ENCODE measurements at places on chromosomes 16 and 17.

GRCh38 chr16:19505600-19506303 is 16.1 kb downstream of the GDE1 start:
- DNase-seq, result no peak

DNA sequence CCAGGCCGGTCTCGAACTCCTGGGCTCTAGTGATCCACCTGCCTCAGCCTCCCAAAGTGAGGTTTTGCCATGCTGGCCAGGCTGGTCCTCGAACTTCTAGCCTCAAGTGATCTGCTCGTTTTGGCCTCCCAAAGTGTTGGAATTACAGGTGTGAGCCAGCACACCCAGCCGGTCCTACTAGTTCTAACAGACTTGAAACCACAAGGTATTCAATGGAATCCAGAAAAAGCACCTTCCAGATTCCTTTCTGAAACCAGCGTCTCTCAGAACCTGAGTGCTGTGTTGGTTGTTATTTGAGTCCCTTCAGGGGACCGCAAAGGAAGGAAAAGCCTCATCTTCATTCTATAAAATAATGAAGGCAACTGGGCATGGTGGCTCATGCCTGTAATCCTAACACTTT is 4.1 kb downstream of the KRABD2 start:
- DNase-seq, result no peak

- no peak for DNase-seq
Measured at GRCh38 chr16:26019381-26020242, 327.9 kb downstream of the HS3ST4 start.

DNA sequence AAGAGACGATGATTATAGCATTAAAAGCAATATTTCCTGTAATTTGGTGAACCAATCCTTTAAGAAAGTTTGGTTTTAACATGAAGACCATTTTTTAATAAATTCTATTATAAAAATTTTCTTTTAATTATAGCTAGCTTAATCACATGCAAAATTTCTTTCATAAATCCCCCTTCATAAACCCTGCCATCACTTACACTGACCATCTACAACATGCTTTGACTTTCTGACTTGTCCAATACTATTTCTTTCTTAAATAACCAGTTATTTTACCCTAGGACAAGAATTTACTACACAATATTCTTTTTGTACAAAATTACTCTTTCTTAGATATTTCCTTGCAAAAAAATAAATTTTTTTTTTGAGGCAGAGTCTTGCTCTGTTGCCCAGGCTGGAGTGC is 1334.8 kb downstream of the CDH11 start:
- peak; percentile 2 for DNase-seq

GRCh38 chr17:61431594-61432311 is 20.5 kb upstream of the TBX4 start:
- no peak for DNase-seq

DNA sequence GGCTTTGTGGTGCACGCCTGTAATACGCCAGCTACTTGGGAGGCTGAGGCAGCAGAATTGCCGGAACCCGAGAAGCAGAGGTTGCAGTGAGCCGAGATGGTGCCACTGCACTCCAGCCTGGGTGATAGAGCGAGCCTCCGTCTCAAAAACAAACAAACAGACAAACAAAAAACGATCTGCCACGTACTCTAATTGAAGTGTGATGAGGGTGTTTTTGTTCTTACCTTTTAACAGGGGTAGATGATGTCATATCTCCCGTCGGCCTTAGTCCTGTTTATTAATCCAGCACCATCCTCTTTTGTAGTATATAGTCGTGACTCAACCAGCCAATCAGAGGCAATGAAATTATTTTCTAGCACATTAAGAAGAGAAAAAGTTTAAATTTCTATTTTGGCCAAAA is 58.5 kb downstream of the IQCK start:
- DNase-seq, result peak; percentile 16

- no peak for DNase-seq
Measured at GRCh38 chr16:7746941-7747340, 414.3 kb downstream of the RBFOX1 start.

DNA sequence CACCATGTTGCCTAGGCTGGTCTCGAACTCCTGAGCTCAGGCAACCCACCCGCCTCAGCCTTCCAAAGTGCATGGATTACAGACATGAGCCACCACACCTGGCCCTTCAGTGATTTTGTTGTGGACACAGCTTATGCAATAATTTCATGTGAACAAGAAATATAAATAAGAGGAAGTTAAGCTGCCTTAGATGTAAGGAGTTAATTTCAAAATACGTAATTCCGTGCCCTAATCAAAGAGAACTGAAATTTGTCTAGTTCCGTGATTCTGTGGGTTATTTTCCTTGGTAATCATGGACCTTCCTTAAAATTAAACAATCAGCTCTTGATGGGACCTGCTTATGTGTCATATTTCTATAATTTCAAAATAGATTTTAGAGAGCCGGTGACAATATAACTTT is 11.9 kb downstream of the TVP23A start:
- DNase-seq, result no peak

GRCh38 chr16:89583197-89583894 is 7.8 kb downstream of the CPNE7 start:
- DNase-seq, result no peak

DNA sequence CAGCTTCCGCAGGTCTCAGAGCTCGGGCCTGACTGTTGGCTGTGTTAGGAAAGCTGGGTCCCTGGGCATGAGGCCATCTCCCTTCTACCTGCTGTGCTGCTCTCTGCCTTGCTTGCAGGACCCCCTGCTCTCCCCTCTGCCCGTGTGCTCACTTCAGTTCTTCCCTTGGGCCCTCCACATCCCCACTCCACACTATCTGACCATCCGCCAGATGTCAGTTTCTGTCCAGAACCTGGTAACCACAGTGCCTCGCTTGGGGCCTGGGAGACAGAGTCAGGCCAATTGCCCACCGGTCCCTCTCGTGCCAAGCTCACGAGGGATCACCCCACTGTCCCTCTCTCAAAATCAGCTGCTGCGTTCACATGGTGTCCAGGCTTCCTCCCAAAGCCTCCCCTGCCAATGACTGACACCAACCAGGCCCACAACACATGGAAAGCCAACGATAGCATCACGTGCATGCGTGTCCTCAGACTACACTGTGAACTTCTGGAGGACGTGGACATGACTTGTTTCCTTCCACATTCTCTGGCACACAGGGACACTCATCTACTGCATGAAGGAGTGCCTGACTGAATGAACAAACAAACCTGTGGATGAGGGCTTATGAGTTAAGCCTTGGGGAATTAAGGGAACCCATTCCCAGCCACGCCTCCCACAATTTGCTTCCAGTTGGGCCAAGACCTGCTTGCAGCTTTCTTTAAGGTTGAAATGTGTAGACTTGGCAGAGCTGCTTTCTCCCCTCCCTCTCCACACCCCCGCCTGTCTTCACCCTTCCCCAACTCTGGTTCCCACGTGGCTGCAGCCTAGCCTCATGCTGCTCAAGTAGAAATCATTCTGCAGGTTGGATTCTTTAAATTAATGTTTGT is 72.5 kb upstream of the ZNF423 start:
- DNase-seq, result no peak

GRCh38 chr17:61587807-61588660 is 3.0 kb downstream of the NACA2 start:
- DNase-seq, result peak; percentile 80

DNA sequence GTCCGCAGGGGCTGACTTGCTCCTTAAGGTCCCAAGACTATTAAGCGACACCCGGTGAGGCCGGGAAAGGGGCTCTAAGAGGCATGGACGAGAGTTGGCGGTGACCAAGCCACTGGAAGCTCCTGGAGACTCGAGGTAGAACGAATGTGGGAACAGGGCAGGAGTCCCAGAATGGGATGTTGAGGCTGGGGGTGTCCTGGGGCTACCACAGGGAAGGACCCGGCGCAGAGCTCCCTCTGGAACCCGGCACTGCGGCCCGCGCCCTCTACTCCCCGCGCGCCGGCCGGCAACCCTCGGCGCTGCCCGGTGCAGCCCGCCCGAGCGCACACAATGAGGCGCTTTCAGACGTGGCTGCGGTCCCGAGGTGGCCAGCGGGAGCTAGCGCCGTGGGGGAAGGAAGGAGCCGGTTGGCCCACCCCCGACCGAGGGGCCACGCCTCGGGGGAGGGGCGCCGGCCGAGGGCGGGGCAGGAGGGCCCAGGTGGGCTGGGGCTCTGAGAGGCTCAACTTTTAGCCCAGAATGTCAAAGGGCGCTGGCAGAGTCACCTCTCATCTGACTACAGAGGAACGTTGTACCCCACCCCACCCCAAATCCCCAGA is at the start of gene CHST6:
TSS of gene CHST6 (minus strand) at position 366 of the 599 bp plus-strand sequence. CDS start 15,613 bp downstream, outside the sequence.
- peak; percentile 58 for DNase-seq

- peak; percentile 98 for DNase-seq
Measured at GRCh38 chr17:58783380-58783779, 27.7 kb downstream of the PPM1E start.

DNA sequence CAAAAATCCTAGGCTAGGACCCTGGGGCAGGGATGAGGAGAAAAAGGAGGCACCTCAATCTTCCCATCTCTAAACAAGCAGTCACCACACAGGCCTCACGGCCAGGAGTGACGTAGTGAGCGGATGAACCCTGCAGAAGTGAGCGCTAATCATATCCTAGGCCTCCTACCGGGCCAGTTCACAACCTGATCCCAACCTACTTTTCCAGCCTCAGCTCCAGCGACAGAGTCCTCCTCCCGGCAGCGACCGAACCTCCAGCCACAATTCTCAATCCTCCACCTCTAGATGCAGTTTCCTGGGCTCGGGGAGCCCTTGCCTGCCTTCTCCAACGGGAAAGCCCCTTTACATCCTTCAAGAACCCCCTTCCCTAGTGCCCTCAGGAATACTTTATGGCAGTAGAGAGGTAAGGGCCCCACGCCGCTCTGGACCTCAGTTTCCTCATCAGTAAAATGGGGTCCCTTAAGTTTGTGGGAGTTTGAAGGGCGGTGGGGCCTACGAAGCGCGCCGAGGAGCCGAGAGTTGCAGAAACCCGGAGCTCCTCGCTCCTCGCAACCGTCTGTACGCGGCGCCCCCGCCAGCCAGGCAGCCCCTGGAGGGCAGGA is 1.4 kb downstream of the ZNF668 start:
- DNase-seq, result peak; percentile 65

DNA sequence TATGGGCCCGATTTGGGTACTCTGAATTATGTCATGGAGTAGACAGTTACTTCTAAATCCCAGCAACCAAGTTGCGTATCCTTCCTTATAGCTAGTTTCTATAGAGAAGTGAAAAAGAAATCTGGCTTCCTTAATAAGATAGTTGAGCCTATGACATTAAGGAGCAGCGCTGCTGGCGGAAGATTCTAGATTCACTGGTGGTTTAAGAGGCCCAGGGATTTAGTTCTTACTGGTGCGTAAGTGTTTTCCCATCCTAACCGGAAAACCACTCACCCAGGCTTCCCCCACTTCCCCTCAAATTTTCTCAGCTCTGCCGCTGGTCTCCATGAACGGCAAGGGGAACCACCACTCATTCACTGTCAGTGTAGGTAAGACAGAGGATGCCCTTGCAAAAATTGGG is 230.4 kb downstream of the CPPED1 start:
- DNase-seq, result no peak

DNA sequence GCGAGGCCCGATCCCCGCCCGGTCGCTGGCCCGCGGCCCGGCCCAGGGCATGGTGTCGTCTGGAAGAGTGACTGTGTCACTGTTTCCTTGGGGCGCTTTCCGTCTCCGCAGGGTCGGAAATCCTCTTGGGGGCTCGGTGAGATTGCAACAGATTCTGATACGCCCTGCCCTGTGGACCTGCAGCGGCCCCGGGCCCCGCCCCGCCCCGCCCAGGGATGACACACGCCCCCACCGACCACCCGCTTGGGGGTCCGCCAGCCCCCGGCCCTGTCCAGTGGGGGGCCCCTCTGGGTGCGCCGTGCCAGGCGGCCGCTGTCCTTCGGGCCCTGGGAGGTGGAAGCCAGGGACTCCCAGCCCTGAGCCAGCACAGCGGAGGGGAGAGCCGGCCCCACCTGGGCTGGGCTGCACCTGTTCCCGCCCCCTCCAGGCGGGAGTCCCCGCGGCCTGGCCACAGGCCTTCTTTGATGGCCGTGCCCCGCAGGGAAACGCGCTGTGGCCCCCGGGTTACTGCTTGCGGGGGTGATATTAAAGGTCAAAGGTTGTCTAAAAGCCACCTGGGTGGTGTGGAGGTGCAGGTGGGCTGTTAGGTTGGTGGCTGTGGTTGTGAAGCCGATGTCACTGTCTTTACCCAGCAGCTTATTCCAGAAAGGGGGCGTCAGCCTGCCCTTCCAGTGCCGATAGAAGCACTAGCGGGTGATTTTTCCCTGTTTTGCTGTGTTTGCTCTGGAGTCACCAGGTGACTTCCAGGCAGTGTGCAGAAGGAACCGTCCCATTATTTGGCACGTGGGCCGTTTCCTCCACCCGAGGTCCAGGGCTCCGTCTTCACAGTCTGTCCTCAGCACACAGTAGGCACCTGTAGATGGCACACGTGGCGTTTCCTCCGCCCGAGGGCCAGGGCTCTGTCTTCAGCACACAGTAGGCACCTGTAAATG is 752 bp downstream of the TBC1D24 start:
- peak; percentile 71 for DNase-seq

- DNase-seq, result no peak
Measured at GRCh38 chr17:62581764-62582163, 45.7 kb upstream of the MRC2 start.

DNA sequence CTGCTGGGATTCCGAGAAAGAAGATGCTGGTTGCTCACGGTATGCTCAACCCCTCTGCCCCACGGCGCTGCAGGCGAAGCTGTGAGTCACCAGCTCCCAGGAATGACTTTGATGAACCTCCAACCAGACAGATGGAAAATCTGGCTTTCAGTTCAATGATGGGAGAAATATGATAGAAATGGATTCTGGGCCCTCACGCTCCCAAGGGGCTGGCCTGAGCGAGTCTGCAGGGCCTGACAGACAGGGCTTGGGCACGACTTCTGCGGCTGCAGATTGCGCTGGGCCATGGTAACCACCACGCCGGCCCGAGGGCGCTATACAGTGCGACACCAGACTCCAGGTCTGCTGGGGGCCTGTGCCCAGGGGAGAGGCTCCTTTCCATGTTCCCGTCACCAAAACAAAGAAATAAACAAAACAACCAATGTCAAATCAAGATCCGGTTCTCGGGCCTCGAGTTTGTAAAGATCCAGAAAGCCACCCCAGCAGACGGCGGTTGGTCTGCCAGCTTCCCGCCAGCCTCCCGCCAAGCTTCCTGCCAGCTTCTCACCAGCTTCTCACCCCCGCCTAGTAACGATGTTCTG is 11.1 kb upstream of the ABR start:
- no peak for DNase-seq

DNA sequence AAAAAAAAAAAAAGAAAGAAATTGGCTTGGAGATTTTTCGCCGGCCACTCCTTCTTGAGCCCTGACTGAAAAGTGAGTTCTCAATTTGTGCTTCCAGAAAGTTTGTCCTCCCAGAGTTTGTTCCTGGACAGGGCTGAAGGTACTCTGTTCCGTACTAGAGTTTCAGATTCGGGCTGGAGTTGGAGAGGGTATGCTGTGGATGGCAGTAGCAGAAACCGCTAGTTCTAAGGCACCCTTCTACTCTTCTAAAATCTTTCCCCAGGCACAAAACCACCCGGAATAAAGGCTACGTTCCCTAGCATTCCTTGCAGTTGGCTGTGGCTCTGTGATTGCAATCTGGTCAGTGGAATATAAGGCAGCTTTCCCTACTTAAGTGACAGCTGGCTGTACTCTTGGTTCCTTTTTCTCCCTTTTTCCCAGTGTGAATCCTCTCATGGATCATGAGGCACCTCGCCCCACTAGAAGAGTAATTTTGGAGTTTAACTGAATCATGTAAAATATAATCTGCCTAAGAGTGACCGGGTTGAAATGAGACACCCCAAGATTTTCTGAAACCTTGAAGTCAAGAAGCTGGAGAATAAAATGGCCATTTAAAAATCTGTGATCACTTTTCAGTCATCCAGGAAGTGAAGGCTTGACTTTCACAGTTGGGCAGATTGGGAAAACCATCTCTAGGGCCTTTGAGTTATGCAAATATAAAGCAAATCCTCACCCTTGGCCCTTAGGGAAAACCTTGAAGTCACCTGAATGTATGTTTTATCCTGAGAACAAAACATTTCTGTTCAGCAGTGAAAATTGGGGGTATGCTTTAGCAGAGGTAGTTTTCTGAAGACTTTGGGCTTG is 901 bp upstream of the HEATR6 start:
- peak; percentile 42 for DNase-seq

Measured in NCI-H69 (cell line).